ENCODE measurements at places on chromosomes 4 and X. TPM values are rescaled to one million over a fixed set of nuclear protein-coding genes. Genes with fewer than 3 reads are reported as not detected.

DNA sequence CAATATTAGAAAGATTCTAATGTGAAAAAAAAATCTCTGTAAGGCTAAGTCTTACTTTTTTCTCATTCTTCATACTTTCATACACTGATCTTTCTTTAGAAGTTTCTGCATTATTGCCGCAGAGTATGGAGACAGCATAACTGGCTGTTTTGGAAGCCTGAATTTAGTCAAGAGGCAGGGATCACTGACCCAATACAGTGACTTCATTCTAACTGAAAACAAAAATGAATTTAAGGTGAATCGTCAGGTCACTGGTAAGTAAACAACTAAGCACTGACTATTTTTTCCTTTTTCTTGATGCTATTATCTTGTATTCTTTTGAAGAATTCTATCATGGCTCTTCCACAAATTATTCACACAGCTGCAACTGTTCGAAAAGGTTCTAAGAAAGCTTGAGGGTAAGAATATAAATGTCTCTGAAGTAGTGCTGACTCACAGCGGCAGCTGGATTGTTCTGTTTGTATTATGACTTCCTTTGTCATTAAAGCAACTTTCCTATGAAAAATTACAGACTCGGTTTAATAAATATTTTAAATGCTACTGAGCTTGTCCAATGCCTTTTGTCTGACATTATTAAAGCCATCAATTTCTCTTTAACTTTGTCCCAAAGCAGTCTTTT, 609.3 kb downstream of the FSTL5 start:
- no peak for DNase-seq

- DNase-seq, result no peak
These were observed 13.6 kb downstream of the UVSSA start for GRCh38 chr4:1360423-1361283.

DNA sequence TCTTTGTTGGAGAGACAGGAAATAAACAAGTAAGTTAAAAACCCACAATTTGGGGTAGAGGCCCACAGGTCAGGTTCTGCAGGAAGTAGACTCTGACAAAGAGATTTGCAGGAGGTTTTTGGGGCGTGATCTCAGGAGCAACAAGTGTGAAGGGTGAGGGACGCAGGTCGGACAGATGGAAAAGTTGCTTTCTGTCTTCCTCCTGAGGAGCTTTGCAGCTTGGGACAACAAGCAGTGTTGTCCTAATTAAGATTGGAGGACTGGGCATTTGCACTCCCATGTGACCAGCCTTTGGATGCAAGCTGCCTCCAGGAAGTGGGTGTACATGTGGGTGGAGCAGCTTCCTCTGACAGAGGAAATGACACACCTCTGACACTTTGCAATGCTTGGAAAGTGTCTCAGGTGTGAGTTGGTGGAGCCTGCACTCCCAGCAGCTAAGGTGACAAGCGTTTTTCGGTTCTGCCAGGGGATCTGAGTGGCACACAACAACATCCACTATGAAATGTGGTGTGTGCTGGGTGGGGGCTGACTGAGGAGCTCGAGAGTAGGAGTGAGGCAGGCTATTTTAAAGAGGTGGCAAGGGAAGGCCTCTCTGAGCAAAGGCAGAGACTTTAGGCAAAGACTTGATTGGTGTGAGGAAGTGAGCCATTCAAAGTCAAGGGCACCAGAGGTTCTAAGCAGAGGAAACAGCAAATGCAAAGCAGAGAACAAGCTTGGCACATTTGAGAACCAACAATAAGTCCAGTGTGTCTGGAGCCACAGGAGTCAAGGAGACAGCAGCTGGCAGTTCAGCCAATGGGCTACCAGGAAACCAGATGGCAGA, 339.8 kb upstream of the GATB start:
- DNase-seq, result no peak

GRCh38 chrX:129618997-129619396, 35.8 kb downstream of the APLN start:
- no peak for DNase-seq

DNA sequence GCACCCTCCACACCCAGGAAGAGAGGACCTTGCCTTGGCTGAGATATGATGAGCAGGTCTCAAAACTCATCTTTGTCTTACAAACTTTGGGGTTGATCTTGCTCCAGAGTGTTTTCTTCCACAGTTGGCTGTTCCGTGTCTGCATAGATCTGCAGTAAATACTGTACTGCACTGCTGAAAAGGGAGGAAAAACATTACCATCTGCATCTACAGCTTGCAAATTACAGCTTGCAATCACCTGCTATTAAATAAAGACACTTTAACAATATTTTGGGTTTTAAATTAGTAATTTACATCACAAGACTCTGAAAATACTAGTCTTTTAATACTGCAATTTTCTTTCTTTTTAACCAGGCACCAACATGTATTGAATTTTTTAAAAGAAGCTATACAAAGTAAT, 499.5 kb downstream of the STIM2 start:
- no peak for DNase-seq

DNA sequence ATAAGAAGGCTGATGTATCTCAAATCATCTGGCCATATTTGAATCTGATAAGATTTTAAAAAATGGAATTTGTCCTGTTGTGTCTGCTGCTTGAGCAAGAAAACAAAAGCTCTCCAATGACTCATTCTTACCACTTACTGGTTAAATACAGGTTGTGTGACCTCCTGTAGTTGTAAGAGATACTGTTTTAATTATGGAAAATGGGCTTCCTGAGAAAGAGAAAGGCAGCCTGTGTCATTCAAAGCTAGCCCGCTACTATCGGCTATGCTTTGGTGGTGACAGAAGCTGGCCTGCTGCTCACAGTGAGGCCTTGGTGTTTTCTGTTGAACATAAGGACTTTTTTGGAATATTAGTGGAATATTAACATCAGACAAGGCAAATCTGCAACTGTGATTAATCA, 1722.1 kb upstream of the PCDH10 start:
- DNase-seq, result no peak

GRCh38 chr4:85475631-85476233, 782 bp downstream of the ARHGAP24 start:
- no peak for DNase-seq

DNA sequence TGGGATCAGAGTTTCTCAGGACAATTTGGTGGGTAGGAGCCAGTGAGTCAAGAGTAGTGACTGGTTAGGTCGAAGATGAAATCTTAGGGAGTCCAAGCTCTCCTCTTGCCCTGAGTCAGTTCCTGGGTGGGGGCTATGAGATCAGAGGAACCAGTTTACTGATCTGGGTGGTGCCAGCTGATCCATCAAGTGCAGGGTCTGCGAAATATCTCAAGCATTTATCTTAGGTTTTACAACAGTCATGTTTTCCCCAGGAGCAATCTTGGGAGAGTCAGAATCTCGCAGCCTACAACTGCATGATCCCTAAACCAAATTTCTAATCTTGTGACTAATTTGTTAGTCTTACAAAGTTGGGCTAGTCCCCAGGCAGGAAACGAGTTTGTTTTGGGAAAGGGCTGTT, 1833.2 kb upstream of the PCDH7 start:
- DNase-seq, result no peak

DNA sequence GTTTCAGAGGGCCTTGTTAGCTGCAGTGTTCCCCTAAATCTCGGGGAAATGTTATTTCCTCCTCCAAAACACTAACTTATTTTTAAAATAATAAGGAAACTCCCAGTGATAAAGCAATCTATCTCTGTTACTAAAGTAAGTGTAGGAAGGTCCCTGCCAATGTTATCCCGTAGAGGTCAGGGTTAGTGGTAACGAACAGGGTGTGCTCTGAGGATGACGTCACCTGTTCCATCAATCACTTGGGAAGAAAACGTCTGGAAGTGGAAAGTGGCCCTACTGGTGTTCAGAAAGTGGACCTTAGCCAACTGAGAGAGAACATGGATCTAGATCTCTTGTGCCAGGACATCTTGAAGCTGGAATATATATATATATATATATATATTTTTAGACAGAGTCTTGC, 249.5 kb downstream of the BCOR start:
- no peak for DNase-seq

- no peak for DNase-seq
These were observed 34.6 kb upstream of the BRS3 start for GRCh38 chrX:136453114-136453513.

GRCh38 chr4:140070973-140071372, 83.0 kb downstream of the MAML3 start:
- DNase-seq, result no peak

DNA sequence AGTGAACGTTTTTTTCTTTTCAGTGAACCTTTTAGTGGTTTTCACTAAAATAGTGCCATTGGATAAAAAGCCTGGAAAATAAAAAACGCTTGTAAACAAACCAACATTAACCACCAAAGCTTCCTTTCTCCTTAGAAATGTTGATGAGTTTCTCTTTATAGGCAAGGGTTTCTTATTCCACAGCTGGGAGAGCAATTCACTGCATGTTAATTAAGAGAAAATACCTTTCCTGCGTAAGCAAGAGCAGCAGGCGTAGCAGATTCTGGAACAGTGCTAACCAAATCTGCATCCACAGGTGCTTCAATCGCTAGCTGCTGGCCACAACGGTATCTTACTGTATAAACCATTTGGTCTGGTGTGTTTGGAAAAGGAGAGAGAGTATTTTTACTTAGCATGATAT, 13.3 kb upstream of the AASDH start:
- DNase-seq, result no peak

DNA sequence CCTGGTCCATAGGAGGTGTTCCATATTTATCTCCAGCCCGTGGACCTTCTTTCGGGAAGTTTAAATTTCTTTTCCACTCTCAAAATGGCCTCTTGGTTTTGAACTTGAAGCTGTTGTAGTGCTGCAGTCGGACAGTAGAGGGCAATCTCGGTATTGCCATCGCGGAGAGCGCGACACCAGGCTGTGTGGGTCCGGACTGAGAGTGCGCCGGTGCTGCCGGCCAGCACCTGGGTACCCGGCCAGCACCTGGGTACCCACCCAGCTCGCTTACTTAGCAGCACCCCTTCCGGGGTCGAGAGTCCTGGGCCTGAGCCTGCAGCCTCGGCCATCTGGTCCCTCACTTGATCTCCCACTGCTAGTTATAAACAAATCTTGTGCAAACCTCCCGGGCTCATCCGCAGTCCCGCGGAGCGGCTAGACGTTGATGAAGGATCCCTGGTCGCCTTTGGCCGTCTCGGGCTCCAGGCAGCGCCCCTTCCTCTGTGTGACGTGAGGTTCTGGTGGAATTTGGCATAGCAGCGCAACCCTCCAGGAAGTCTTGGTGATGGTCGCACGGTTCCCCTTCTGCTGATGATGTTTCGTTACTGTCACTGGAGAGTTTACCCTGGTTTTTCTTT, 18.0 kb downstream of the FAM9A start:
- DNase-seq, result no peak

- DNase-seq, result no peak
These were observed 179.6 kb downstream of the TMA16 start for GRCh38 chr4:163673848-163674697.

GRCh38 chr4:168631241-168632162, 134.7 kb downstream of the PALLD start:
- DNase-seq, result peak; percentile 34

DNA sequence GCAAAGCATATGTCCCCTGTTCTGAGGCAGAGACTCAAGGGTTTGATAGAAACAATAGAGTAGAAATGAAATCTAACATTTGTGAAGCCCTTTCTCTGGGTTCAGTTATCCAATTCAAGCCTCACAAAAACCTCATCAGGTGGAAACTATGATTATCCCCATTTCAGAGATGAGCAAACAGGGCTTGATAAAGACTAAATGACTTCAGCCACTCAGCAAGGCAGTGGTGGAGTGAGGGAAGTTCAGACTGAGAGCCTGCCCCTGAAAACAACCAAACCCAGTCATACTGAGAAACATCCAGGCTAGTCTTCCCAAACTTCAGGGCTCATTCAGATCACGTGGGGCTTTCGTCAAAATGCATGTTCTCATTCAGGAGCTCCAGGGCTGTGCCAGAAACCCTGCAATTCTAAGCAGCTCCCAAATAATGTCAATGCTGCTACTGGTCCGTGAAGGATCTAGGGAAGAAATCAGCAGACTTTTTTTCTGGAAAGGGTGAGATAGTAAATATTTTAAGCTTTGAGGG, 109.6 kb upstream of the KIT start:
- DNase-seq, result no peak

- DNase-seq, result no peak
These were observed 13.3 kb upstream of the ELOVL6 start for GRCh38 chr4:110211770-110212061.

DNA sequence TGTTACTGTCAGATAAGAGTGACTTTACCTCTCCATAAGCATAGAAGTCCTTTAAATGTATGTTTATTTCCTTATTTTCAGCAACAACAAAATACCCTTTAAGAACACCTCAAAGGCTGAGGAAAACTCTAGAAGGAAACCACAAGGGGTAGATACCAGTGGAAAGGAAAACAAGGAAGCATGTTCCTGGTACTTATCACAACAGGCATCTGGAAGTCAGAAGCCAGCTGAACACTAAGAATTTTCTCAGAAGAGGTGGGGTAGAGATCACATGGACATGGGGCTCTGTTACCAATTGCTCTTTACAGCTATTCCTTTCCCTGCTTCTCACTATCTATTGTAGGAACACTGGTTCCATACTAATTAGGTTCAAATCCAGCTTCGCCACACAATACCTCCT, 51.5 kb upstream of the BEND2 start:
- no peak for DNase-seq

DNA sequence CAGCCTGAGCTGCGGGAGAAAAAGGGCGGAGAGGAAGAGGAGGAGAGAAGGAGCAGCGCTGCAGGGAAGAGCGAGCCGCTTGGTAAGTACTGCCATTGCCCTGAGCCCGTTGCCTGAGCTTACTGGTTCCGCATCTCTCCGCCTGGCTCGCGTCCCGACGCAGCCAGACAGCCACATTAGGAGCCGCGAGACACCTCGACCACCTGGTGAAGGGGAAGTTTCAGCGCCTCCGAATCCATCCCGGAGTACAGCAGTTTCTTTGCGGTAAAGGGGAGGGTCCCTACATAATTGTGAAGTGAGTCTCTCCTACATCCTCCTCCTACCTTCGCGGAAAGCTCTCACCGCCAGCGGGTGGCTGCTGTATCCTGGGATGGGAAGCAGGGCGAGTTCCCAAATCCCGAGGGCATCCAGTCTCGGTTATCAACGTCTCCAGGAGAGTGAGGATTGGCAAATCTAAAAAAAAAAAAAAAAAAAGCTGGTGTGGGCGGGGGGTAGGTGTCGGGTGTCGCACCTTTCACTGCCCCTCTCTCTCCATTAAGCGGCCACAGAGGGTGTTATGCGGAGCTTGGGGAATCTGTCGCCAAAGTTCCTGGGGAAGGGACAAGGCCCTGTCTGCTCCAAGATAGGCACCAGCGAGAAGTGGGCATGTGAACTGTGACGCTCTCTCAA, 7.9 kb downstream of the TBX22 start:
- no peak for DNase-seq

Gene SASH3
- total RNA-seq, result 2.2 TPM

Gene SPANXN3
- not detected for total RNA-seq

Gene ODAPH
- total RNA-seq, result not detected

Gene MTNR1A
- total RNA-seq, result not detected

Gene SEC24B
- total RNA-seq, result 50.0 TPM

Gene POF1B
- 0.51 TPM for total RNA-seq

Gene GLOD5
- total RNA-seq, result not detected

Gene SHROOM3
- total RNA-seq, result 0.64 TPM

Gene RS1
- not detected for total RNA-seq

Gene BLTP1
- total RNA-seq, result 77.1 TPM

Gene YY2
- 0.92 TPM for total RNA-seq

Gene SLC6A8
- 40.1 TPM for total RNA-seq

Data from gastrocnemius medialis (tissue), 4 donors.